ENCODE measurements at places on chromosomes 13 and 19. TPM values are rescaled to one million over a fixed set of nuclear protein-coding genes. Genes with fewer than 3 reads are reported as not detected.

DNA sequence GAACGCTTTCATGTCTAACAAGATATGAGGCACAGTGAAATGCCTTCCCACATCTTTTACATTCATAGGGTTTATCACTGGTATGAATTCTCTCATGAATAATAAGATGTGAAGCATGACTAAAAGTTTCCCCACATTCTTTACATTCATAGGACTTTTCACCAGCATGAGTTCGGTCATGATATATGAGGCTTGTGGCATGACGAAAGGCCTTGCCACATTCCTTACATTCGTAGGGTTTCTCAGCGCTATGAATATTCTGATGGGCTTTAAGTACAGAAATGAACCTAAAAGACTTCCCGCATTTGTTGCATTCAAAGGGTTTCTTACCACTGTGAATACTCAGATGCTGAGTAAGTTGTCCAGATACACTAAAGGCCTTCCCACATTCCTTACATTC is 21.3 kb downstream of the ZNF607 start:
- no peak for DNase-seq

MCEMP1 gene
- not detected for total RNA-seq

URAD gene
- total RNA-seq, result not detected

DNA sequence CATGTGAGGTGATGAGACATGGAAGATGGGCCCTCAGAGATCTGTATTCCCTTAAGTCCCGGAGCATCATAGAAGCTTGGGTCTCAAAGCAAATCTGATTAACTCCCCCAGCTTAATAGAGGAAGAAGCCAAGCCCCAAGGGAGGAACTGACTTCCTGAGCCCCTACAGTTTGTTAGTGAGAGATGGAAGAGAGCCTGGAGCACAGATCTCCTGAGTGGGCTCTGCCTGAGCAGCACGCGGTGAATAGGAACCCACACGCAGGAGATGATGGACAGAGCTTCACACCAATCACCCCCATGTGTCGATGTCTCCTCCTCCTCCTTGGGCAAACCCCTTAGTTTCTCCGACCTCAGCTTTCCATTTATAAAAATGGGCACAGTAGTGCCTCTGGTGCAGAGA is 50.1 kb upstream of the ATP12A start:
- DNase-seq, result no peak

DNA sequence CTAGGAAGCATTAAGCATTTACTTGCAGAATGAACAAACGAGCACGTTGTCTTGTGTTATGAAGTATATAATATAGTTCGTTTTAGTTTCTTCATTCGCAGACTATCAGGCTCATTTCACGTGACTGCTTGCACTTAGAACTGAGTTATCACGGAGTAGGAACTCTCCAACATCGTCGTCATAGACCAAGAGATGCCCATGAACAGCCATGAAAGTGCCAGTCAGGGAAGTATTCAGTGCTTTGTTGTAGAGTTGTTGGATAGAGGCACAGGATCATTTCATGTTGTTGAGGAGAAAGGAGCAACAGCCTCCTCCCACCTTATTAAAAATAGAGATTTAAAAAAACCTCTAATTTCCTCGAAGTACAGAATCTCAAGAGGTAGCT is 977 bp upstream of the IL17D start:
- no peak for DNase-seq

DNA sequence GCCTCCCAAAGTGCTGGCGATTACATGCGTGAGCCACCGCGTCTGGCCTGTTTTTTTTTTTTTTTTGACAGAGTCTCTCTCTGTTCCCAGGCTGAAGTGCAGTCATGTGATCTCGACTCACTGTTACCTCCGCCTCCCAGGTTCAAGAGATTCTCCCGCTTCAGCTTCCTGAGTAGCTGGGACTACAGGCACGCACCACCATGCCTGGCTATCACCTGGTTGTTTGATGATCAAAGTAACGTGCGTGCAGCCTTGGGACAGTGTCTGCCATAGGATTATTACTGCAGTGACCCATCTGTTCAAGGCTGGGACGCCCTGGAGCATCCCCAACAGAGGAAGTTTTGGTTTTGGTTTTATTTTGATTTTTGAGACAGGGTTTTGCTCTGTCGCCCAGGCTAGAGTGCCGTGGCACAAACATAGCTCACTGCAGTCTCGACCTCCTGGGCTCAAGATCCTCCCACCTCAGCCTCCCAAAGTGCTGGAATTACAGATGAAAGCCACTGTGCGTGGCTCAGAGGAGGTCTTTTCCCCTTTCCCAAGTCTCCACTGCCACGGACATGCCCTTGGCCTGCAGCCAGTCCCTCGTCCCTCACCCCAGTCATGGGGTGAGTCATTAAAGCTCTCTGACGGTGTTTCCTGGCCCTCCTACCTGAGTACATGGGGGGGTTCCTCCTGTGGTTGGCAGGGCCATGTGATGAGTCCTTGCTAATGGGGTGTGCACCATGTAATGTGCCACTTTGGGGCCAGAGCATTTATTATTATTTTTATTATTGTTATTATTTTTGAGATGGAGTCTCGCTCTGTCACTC is 65.6 kb downstream of the IER2 start:
- peak; percentile 32 for DNase-seq

ZNF578 gene
- 0.78 TPM for total RNA-seq

NFIX gene
- 19.6 TPM for total RNA-seq

ALOX5AP gene
- total RNA-seq, result 6.1 TPM

DNA sequence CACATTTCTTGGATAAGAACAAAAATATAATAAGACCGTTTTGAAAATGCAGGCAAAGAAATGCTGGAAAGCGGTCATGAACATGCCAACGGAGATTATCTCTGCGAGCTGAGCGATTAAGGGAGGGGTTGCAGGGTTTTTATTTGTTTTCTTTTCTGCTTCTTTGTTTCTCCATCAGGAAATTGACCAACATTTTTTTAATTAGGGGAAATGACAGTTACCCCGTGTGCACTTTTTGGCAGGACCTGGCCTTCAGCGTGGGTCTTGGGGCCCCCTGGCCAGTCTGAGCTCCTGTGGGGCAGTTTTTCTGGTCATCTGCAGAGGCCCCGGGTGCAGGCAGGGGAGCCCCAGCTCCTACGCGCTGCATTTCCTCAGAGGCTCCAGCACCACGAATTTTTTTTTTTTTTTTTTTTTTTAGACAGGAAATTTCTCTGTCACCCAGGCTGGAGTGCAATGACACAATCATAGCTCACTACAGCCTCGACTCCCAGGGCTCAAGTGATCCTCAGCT is 31.3 kb upstream of the HOMER3 start:
- DNase-seq, result peak; percentile 50

DNA sequence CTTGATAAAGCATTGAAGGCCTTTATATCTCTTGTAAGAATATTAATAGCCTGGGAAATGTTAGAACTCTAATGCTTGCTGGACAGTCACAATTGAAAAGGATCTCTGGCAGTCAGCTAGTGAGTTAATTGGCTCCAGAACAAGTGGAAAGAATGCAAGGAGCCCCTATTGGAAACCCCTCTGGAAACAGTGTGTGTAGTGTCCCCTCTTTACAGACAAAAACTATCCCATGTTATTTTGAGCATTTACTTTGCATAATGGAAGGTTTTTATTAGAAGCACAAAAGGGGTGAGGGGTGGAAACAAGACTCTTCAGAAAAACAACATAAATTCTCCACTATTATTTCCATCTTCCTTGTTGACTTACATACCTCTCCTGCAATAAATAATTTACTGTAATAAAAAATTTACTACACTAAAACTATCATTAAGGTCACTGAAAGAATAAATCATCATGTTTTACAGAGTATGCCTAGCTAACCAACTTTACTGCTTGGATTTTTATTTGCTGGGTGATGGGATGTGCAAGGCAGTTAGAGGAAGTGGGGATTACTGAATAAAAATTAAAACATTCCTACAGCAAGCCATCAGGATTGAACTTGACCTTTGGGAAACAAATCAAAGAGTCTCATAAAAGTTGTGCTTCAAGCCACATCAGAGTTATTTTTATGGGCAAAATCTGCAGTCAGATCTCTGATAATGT is 610.4 kb downstream of the TBC1D4 start:
- no peak for DNase-seq

- no peak for DNase-seq
Observed at GRCh38 chr13:47796816-47797215, 204.3 kb downstream of the SUCLA2 start.

DNA sequence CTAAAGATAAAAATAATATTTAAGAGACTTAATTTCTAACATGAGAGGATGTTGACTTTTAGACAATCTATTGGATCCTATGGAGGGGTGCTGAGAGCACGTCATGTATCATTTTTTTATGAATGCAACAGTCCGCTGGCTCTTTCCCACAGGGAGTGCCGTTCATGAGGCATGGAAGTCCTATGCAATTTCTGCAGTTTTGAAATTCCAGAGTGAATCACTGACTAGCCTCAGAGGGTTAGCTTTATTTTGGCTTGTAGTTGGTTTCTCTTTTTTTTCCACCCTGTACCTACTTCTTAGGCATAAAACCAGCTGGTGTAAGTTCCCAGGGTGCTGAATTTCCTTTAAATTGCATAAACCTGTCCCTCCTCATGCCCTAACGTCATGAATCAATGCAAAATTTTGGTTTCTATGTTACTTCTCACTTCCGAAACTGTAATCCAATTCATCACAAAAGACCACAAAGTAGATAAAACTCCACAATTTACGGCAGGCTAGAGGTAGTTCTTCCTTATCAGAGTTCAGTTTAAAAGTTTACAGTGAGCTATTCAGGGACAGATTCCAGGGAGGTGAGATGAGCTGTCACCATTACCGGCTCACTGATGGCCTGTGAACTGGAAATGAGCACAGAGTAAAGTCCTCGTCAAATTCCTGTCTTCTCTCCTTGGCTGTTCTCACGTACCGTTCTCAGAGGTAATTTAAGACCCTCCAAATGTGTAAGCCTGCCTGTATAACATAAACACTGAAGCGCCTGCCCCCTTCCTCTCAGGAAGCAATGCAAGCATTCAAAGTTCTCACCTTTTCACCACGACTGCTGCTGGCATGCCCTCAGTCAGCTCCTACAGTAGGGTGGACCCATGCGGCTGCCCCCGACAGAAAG is 216.6 kb upstream of the SLC10A2 start:
- DNase-seq, result peak; percentile 3

GRCh38 chr13:108142702-108143436 is 72.5 kb downstream of the LIG4 start:
- no peak for DNase-seq

GRCh38 chr19:42658076-42658475 is 63.4 kb upstream of the CEACAM8 start:
- no peak for DNase-seq

GRCh38 chr19:57807541-57807940 is 7.2 kb downstream of the ZNF552 start:
- no peak for DNase-seq

GRCh38 chr19:15381864-15382263 is 2.3 kb upstream of the AKAP8 start:
- DNase-seq, result no peak

DNA sequence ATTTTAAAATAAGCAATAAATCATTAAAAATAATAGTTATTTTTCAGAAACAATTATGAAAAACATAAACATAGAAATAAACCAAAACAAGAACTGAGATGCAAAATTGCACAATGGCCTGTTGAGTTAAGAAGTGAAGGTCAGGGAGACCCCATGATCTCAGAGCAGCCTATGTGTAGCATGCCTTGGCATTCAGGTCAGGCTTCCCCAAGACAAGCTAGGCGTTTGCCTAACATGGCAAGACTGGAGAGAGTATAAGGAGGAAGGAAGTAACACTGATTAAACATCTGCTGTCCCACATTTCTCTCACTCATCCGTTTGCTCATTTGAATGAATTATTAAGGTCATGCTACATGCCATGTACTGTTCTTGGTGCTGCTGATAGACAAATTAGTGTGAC is 291.8 kb downstream of the TSHZ3 start:
- DNase-seq, result no peak

DNA sequence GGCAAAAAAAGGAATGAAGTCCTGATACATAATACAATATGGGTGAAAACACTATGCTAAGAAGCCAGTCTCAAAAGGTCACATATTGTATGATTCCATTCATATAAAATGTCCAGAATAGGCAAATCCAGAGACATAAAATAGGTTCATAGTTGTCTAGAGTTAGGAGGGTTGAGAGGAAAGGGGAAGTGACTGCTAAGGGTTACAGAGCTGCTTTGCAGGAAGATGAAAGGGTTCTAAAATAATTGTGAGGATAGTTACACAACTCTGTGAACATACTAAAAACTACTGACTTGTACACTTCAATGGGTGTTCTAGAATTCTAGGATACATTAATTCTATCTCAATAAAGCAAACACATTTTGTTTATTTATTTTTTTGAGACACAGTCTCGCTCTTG is 25.7 kb downstream of the CAB39L start:
- no peak for DNase-seq

DNA sequence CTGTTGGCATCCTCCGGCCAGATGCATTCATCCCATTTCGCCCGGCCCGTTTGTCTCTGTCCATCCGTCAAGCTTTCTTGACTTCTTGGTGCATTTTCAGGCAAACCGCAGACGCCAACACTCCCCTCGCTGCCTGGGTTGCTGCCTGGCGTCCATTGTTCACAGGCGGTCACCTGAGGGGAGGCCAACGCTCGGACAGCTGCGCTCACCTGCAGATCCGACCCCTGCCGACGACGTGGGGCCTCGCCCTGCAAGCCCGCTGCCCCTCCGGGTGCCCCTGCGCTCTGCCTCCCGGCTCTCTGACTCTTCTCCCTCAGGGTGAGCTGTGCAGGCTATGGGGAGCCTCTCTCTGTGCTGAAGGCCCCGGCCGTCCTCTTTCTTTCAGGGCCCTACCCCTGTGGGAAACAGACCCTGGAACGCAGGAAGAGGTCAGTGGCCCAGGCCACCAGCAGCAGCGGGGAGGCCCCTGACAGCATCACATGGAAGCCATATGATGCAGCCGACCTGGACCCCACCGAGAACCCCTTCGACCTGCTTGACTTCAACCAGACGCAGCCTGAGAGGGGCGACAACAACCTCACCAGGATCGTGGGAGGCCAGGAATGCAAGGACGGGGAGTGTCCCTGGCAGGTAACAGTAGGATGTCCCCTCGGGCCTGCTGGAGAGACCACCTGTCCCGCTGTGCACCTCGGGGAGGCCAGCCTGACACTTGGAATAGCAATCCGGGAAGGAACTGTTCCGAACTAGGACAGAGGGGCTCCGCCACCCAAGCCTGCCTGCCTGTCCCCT is 14.8 kb upstream of the PROZ start:
- no peak for DNase-seq

GRCh38 chr19:49559928-49560327 is 20.4 kb downstream of the NOSIP start:
- no peak for DNase-seq

DNA sequence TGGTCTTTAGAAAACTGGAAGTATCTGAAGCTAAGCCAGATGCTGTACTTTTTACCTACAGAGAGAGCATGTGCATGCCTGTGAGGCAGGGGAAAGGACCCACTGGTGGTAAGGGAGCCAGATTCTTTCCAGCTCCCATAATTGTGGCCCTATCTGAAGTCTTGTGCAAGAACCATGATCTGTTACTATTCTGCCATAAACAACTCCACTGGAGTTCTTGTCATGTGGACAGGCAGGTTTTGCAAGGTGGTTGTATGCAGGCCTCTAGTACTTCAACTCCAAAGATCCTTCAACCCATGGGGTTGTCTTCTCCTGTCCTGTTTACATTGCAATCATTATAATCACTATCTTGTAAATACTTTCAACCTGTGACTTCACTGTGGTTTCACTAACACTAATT is 14.1 kb downstream of the PROSER1 start:
- no peak for DNase-seq

GRCh38 chr13:98517576-98518310 is 59.2 kb downstream of the STK24 start:
- DNase-seq, result no peak
